Islet precursor cell (in vitro differentiated cells): ENCODE measurements at places on chromosomes 2 and 18.

DNA sequence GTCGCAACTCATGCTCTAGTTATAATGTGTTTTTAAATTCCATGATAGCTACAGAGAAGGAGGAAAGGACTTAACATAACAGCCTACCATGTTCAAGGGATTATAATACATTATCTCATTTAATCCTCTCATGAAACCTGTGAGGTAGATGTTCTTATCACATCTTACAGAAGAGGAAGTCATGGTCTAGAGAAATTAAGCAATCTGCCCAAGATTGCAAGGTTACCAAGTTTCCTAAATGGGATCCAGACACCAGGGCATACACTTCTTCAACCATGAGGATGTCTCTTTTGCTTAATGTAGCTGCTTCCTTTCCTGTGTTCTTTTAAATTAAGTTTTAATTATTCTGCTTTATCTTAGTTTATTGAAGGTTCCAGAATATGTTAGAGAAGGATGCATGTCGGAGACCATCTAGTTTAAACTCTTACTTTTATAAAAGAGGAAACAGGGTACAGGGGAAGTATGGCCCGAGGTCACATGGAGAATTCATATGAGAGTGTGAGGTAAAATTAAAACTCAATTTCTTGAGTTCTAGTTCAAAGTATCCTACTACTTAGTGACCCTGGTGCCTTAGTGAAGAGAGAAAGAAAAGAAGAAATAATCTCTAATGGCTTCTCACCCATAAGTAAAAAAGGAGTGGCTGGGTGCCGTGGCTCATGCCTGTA is 3.6 kb upstream of the IL1A start:
- DNase-seq = no peak

- no peak for DNase-seq
These were observed 36.8 kb upstream of the UBE2F start for GRCh38 chr2:237929979-237930378.

DNA sequence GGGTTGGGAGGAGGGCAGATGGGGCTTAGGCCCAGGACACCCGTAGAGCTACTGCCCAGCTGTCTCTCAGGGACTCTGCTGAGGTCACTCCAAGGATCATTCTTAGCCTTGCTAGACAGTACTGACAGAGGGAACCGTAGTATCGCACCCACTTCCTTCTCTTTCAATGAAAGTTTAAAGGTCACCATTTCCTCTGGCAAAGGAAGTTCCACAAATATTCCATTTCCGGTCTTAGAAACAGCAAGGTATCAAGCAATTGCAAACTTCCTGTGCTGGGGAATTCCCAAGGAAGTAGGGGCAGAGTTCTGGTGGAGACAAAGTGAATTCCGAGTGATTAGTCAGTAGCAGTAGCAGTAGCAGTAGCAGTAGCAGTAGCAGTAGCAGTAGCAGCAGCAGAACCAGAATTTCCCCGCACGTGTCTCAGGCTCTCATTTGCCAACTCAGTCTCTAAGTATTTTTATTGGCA is 24.7 kb downstream of the IL1B start:
- DNase-seq = no peak

DNA sequence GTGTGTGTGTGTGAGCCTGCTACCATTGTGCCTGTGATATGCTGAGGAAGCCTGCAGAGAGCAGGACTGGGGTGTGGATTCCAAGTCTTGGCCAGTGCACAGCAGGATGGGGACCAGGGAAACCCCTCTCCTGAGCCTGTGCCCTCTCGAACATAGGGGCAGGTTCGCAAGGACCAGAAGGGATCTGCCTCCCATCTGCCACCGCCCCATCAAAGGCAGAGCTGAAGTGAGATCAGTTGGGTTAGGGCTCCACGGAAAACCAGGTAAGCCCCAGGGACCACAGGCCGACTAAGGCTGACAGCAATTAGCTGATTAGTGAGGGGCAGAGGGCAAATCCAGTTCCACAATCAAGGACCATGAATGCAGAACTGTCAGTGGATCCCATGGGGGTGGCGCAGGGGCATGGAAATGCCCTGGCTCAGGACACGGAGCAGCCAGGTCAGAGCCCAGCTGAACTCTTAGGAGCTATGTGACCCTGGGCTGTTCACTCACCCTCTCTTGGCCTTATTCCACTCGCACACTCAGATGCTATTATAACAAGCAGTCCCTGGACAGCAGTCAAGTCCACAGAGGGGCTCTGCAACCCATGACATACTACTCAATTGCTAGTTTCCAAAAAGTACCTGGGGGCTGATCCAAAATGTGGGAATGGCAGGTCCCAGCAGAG is 84.2 kb upstream of the ID2 start:
- peak; percentile 52 for DNase-seq

- DNase-seq = peak; percentile 62
These were observed 275.9 kb downstream of the MREG start for GRCh38 chr2:215737477-215737876.

DNA sequence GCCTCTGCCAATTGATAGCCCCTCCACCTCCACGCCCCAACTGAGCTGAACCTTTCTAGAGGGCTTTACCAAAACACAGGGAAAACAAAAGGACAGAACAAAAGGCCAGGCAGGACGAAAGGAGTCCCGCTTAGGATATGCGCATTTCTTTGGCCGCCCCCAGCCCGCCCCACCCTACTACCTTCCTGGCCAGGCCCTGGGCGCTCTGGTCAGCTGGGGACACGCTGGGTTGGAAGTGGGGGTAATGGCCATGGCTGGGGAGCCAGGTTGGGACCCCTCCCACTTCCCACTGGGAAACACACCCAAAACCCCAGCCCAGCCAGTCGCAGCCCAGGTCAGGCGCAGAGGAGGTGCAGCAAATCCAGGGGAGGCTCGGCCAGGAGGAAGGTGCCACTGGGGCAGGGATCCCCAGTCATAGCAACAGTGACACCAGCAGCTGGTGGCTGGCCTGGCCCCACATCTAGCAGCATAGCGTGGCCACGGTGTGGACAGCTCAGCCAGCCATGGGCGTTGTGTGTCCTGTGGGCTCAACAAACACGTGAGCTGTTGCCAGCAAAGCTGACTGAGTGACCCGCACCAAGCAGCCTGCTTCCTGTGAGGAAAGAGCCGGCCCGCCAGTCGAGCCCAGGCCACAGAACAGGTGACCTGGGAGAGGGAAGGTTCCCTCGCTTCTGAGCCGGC is 24.6 kb upstream of the B3GNT7 start:
- no peak for DNase-seq

- DNase-seq = no peak
These were observed 63.8 kb downstream of the HAUS1 start for GRCh38 chr18:46167971-46168370.
